ENCODE measurements at places on chromosomes 3 and 15.

DNA sequence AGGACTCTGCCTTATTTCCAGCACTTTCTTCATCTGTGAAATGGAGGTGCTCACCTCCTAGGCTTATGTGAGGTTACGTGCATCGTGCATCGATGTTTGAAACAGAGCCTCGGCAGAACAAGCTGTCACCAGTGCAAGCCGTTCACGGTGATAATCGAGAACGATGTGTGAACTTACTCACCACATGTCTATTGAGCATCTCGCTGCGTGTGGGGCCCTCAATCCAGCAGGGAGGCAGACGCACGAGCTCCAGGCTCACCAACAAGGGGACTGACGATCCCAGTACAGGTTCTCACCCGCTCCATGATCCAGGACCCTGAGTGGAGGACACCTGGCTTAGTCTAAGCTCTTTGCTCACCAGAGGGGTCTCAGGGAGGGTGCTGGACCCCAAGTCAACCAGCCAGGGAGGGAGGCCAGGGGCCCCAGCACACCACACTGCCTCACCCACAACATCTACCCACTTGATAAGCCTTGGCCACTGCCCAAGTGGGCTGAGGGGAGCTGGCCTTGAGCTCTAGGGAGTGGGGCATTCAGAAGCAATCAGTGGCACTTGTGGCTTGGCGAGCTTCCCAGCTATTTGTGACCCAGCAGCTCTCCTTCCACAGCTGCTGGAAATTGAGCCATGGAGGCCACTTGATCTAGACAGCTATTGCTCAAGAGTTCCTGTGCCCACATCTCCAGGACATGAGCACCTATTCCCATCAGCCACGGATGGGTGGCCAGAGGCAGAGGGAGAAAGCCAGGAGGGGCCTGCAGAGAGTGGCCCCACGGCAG, 34.4 kb upstream of the SLC6A1 start:
- DNase-seq: no peak

- DNase-seq: peak; percentile 9
These were observed 49.8 kb downstream of the RSRC1 start for GRCh38 chr3:158159714-158160113.

GRCh38 chr15:57541805-57542504, 49.7 kb upstream of the MYZAP start:
- peak; percentile 75 for DNase-seq

- no peak for DNase-seq
These were observed 1.6 kb upstream of the HYAL3 start for GRCh38 chr3:50300681-50301254.

DNA sequence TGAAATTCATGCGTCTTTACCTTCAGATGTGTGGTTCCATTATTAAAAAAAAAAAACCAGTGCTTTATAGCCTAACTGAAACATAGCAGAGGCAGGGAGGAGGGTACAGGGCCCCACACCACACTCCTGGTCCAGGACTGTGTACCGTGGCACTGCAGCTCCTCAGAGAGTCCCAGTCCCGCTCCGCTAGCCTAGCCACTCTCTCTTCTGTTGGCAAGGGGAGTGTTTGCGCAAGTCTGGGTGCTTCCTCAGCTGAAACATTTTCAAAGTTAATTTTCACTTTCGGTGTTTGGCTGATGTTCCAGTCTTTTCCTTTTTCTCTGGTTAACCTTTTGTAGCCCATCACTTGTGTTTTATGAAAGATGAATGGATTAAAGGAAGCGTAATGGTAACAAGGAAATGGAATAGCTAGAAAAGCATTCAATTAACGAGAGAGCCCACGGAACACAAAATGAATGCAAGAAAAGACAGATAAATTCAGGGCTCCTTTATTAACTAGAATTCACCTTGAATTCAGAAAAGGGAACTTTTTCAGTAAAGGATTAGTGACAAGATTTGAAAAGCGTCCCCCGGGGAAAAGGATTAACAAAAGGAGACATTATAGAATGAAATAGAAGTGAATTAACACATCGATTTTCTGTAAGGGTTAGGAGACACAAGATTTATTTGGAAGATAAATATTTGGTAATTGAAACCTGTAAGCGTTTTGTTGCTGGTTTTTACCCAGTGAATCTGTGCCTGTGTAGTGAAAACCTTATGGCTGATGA, 177.0 kb downstream of the CACNA2D3 start:
- no peak for DNase-seq

DNA sequence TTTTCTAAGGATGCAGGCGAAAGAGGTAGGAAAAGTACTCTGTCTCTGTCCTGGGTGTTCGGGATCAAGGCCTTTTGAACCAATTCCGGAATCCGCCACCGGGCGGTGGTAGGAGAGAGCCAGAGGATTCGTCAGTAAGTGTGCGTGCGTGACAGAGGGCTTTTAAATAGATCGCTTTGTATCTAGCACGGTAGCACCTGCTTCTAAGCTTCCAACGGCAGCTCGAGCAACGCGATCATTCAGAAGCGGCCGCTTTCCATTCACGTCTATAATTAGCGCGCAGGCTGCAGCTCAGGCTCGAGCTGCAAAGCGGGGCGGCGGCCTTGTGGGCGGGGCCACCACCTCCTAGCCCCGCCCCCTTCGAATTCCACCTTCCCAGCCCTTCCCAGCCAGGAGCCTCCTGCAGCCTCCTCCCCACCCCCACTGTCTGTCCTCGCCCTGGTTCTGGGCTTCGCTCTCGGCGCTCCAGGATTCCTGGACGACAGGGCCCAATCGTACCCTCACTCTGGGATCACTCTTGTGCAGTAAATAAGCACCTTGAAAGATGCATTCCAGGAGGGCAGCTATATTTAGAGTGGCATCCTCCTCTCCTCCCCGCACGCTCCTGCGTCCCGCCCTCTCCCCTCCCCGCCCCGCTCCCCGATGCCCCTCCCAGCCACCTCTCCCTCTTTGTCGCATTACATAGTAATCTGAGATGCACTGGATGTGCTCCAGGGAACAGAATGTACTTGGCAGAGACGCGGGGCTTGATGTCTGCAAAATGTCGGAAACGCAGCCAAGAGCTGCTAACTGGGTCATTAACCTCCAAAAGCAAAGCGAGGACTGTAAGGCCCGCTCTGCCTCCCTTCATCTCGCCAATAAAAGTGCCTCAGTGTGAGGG, 224.1 kb upstream of the TPRG1 start:
- DNase-seq: peak; percentile 85

GRCh38 chr15:31264559-31265089, 62.0 kb upstream of the KLF13 start:
- DNase-seq: no peak

- DNase-seq: no peak
These were observed 355.1 kb downstream of the CLSTN2 start for GRCh38 chr3:140290105-140290504.

GRCh38 chr3:76582632-76583378, 457.1 kb upstream of the ROBO2 start:
- peak; percentile 31 for DNase-seq

DNA sequence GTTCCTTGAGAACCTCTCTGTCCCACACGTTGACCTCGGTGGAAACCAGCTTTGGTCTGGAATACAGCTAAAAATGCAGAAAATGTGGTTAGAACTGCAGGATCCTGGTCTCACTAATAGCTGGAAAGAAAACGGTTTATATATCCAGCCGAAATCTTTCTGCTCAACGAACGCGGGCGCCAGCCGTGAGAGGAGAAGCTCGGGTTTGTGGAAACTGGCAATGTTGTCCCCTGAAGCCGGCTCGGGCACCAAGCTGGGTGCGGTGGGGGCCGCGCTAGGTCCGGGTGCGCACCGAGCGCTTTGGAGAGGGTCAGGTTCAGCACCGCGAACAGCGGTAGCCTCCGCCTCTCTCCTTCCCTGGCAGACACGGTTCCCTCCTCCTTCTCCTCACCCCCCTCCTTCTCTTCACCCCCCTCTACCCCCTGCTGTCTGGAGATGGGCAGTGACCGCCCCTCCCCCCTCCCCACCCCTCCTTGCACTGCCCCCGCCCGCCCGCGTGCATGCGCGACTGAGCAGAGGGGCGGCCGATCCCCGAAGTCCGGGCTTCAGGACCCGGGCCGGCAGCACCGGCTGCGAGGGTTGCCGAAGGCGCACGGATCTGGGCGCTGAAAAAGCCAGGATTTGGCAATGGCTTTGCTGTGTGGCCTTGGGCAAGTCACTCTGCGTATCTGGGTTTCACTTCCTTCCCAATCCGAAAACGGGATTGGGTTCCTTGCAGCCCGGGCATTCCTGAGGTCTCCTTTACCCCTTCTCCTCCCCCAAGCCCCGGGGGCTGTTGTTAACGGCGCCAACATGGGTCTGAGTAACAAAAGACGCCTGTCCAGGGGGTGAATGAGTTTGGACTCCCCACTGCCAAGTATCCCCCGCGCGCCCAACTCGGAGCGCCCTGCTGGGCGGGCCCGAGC, at the start of gene SKOR1:
TSS of gene SKOR1 (plus strand) at position 534 of the 905 bp plus-strand sequence. CDS start at position 628, 94 bp downstream.
- DNase-seq: peak; percentile 37

- DNase-seq: no peak
These were observed 7.3 kb downstream of the CCDC33 start for GRCh38 chr15:74243431-74243830.

DNA sequence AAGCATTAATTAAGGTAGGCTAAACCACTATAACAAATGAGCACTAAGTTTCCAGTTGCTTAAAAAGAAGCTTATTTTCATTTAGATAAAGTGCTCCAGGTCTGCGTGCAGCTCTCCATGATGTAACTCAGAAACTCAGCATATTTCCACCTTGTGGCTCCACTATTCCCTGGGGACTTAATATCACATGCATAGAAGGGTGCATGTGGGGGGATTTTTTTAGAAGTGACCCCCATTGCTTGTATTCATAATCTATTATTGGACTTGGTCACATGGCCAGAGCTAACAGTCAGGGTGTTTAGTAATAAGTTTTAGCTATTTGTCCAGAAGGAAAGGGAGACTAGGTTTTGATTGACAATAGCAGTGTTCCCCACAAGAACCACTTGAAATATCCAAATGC, 86.8 kb downstream of the TMCO5A start:
- no peak for DNase-seq

DNA sequence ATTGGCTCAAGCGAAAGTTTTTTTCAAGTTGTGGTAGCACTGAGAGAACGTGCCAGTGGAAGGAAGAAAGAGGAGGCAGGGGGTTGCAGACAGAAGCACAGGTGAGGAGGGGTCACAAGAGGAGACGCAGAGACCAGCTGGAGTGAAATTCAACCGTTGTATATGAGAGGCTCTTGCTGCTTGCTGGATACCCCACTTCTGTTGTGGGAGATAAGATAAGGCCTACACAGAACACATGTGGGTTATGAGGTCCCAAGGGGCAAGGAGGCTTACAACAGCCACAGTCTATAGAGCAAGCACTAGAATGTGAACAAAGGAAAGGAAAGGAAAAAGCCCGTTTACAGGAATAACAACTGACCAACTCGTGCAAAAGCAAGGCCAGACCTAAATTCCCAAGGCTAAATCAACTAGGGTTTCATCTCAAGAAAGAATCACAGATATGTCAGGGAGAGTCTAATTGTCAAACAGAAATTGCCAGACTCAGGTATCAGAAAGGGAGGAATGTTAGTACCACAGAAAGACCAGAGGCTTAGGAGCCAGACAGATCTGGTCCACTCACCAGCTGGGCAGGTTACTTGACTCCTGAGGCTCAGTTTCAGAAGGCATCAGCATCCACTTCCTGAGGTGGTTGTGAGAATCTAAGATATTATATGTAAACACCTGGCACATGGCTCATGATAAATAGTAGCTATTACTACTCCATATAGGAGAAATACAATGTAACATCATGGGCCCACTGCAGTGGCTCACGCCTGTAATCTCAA, 60.9 kb downstream of the MSL2 start:
- DNase-seq: no peak

- no peak for DNase-seq
These were observed 11.5 kb downstream of the TM6SF1 start for GRCh38 chr15:83118968-83119367.

GRCh38 chr3:87025661-87026645, 35.0 kb upstream of the VGLL3 start:
- no peak for DNase-seq

DNA sequence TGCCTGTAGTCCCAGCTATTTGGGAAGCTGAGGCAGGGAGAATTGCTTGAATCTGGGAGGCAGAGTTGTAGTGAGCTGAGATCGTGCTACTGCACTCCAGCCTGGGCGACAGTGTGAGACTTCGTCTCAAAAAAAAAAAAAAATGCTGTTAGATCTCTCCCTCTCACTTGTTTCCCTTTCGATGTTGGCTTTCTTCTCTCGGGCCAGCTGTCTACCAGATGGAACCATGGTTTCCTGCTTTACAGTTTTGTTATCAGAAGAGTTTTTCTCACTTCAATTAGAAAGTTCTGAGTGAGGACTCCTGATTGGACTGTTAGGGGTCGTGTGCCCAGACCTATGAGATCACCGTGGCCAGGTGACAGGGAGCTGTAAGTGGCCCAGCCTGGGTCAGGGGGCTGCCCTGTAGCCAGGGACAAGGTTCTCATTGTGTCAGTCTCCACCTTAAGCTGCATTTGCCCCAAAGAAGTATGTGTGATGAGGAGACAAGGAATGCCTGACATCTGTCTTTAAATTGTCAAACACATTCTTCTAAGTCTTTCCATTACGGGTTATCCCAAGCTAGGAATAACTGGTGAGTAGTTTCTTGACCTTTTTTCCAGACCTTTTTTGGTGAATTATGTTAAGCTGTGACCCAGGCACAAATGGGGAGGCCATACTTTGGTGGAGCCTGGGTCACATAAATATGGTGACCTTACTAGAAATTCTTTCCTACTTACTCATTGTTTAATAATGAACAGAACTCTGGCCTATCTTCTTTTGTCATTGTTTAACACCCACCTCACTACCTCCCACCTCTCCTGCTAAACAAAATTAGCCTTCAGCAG, 25.2 kb downstream of the SNAPC5 start:
- peak; percentile 50 for DNase-seq

DNA sequence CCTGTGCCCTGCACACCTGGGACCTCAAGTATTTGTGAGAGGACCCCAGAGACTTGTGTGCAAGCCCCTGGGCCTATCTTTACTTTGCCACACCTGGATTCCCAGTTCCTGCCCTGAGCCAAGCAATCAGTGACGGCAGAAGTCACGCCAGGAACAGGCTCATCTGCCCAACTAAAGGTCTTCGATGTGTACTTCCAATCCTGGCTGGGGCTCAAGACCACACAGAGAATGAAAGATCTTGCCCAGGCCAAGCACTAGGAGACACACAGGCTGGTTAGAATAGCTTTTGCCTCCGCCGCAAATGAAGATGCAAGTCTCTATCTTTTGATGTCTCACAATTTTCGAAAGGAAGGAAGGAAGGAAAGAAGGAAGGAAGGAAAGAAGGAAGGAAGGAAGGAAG, 228.8 kb downstream of the OCA2 start:
- no peak for DNase-seq

- no peak for DNase-seq
These were observed 93.2 kb downstream of the CMSS1 start for GRCh38 chr3:99910752-99911290.

DNA sequence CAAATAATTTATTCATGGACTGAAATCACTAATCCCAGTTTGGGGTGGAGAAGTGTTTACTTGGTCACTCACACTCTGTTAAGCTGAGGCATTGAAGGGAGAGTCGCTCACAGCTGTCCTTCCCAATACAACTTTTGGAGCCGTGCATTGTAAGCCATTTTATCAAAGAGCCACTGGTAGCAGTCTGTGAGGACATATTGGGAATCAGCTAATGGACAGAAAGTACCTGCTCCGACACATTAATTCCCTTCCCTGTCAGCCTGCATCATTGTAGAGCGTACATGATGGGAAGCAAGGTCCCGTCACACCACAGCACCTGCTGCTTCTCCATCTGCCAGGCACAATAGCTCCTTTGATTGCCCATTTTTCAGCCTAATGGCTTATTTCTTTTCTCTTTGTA, 643.2 kb downstream of the SQOR start:
- no peak for DNase-seq

Measured in IMR-90 (cell line).